ENCODE measurements at places on chromosomes 1 and 21. TPM values are rescaled to one million over a fixed set of nuclear protein-coding genes. Genes with fewer than 3 reads are reported as not detected.
A peak's percentile ranks its signal among the peaks of the same experiment; 100 is the strongest.

Gene MIA3
- 28.9 TPM for polyA plus RNA-seq

Gene TNNI3K
- polyA plus RNA-seq, result 1.4 TPM

- no peak overlapping the region for H3K27ac ChIP-seq
- H3K27me3 ChIP-seq, result no peaks in the 10 kb centered on the region
- H3K4me3 ChIP-seq, result no peak overlapping the region
- H3K36me3 ChIP-seq, result no peaks in the 10 kb centered on the region
- DNase-seq, result peak; percentile 40
- H3K4me1 ChIP-seq, result peaks cover 3% of the 10 kb centered on the region
These were observed 25.7 kb downstream of the LAMB3 start for GRCh38 chr1:209626346-209627026.

DNA sequence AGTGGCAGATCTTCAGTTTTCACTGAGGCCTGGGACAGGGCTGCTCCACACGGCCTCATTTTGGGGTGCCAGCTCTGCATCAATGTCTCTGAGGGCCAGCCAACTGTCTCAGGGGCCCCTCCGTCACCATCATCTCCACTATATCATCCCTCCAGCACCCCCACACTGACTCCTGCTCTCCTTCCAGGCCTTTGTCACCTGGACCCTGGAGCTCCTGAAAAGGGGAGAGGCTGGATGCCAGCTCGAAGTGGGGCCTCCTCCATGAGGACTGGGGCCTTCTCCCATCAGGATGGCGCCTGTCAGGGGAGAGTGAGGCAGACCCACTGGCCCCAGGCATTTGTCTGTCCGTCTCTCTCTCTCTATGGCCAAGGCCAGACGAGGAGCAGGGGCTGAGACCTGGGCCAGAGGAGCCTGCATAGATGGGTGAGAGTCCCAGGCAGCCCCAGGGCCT lies 44.7 kb upstream of the LRP8 start:
- H3K4me1 ChIP-seq, result no peaks in the 10 kb centered on the region
- H3K36me3 ChIP-seq, result no peaks in the 10 kb centered on the region
- H3K4me3 ChIP-seq, result no peak overlapping the region
- no peak for DNase-seq
- no peak overlapping the region for H3K27ac ChIP-seq

DNA sequence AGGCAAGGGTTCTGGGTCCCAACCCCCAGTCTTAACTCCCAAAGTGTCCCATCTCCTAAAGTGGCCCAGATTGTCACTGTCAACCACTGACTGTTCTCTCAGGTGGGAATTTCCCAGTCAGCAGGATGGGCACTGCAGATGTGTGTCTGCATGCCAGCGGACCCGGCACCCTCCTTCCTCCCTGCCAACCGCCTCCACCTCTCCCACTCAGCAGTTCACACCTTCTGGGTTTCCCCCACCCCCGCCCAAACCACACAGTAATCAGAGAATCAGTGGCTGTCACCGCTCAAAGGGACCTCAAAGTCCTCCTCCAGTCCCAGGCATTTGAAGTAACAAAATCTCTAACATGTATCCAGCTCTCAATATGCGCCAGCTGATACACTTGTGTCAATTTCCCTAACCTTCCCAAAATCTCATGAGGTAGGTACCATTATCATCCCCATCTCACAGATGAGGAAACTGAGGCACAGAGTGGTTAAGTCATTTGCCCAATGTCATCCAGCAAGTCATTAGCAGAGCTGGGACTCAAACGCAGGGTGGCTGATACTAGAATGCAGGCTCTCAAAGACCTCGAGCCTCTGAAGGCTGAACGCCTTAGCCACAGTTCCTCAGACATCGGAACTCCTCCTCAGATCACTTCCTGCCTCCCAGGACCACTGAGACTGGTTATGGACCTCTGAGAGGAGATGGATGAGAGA lies 4.8 kb downstream of the RUNX3 start:
- no peaks in the 10 kb centered on the region for H3K27me3 ChIP-seq
- no peak overlapping the region for H3K4me3 ChIP-seq
- H3K4me1 ChIP-seq, result no peaks in the 10 kb centered on the region
- no peak overlapping the region for H3K27ac ChIP-seq
- no peak for DNase-seq
